Hepatocyte (in vitro differentiated cells): ENCODE measurements at places on chromosomes 1 and 21. TPM values are rescaled to one million over a fixed set of nuclear protein-coding genes. Genes with fewer than 3 reads are reported as not detected.

- no peaks in the 10 kb centered on the region for H3K36me3 ChIP-seq
- DNase-seq, result peak; percentile 10
- H3K27ac ChIP-seq, result no peak overlapping the region
- H3K4me1 ChIP-seq, result no peaks in the 10 kb centered on the region
These were observed 378.8 kb downstream of the USP25 start for GRCh38 chr21:16108561-16109075.

- peak overlapping the region; percentile 41 for H3K4me3 ChIP-seq
- H3K36me3 ChIP-seq, result no peaks in the 10 kb centered on the region
- peak; percentile 41 for DNase-seq
- no peaks in the 10 kb centered on the region for H3K27me3 ChIP-seq
These were observed 486 bp downstream of the NIPAL3 start for GRCh38 chr1:24415910-24416665.

GRCh38 chr1:12249181-12249580 is 19.4 kb downstream of the VPS13D start:
- H3K27me3 ChIP-seq, result no peaks in the 10 kb centered on the region
- DNase-seq, result no peak
- H3K4me1 ChIP-seq, result no peaks in the 10 kb centered on the region
- H3K4me3 ChIP-seq, result no peak overlapping the region
- H3K36me3 ChIP-seq, result no peaks in the 10 kb centered on the region

DNA sequence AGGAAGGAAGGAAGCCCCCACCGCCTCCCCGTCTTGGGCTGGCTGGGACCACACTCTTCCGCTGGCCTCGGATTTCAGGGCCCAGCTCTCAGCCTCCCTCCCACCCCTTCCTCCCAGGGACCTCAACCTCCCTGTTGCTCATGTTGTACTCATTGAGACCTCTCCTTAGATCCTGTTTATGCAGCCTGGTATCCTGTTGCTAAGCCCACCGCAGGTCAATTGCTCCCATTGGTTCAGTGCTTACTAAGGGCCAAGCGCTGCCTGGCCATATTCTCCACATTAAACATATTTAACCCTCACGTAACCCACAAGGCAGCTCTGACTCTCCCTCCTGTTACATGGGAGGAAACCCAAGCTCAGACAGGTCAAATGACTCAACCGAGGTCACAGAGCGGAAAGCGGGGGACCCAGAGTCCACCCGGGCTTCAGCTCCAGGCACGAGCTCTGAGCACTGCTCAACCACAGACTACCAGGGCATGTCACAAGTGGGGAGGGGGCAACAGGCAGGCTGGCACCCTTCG is 23.2 kb upstream of the H6PD start:
- no peaks in the 10 kb centered on the region for H3K36me3 ChIP-seq
- H3K27me3 ChIP-seq, result no peaks in the 10 kb centered on the region
- no peaks in the 10 kb centered on the region for H3K4me1 ChIP-seq
- DNase-seq, result no peak

DNA sequence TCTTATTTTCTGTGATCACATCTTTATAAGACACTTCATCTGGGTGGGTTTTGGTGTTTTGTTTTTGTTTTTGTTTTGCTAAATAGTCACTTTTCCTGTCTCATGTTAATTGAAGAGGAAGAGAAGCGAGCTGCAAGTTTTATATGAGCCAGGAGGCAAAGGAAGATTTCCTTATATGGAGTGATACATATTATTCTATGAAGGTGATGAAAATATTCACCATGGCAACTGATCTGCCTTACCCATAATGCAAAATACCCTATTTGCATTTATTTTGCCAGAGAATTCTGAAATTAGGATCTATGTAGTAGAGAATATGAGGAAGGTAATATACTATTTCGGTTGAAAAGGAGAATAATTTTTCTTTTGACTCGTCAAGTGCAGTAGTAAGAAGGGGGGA is 13.9 kb downstream of the CXADR start:
- peak overlapping the region; percentile 41 for H3K27ac ChIP-seq
- H3K4me3 ChIP-seq, result no peak overlapping the region

DNA sequence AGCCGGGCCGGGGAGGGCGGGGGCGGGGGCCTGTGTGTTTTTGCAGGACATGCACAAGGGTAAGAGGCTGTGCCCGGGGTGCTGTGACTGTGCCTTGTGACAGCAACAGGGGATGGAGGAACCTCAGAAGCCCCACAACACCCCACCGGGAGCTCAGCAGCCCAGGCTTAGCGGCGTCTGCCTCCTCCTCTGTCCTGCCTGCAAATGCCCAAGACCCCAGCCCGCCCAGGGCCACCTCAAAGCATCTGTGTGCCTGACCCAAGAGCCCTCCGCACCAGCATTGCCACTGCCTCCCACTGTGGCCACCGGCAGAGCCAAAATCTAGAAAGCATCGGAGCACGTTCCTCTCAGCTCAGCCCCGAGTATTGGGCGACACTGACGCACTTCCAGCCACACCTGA is 2.7 kb upstream of the ACTRT2 start:
- H3K27ac ChIP-seq, result no peak overlapping the region
- H3K36me3 ChIP-seq, result no peaks in the 10 kb centered on the region
- no peaks in the 10 kb centered on the region for H3K4me1 ChIP-seq
- H3K27me3 ChIP-seq, result no peaks in the 10 kb centered on the region
- no peak for DNase-seq

DNA sequence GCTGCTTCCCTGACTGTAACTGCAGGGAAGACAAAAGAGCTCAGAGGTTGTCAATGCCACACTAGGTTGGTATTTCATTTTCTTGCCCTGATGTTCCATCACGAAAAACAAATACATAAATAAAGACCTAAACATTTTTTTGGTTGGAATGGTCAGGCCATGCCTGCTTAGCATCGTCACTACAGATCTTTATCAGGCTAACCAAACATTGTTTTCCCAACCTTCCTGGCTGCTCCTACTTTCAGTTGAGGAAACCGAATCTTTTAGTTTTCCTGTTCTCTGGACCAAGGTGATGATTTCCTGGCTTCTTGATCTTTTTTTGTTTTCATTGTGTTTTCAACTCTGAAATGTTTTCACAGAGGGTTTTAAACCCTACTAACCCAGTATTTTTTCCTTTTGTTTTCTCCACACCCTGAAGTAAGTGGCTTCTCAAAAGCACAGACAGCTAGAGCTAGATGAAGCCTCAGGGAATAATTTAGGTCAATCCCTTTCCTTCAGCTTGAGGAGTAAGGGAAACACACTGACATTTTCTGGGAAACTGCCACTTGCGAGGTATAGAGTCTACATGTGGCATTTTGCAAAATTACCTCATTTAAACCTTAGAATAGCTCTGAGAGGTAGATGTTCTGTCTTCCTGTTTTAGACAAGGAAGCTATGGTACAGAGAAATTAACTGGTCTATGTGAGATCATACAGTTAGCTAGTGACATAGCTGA is 67.2 kb upstream of the CNN3 start:
- H3K4me1 ChIP-seq, result no peaks in the 10 kb centered on the region
- no peak for DNase-seq
- H3K36me3 ChIP-seq, result no peaks in the 10 kb centered on the region
- H3K27ac ChIP-seq, result no peak overlapping the region
- no peak overlapping the region for H3K4me3 ChIP-seq

- no peaks in the 10 kb centered on the region for H3K27me3 ChIP-seq
- DNase-seq, result no peak
- H3K4me3 ChIP-seq, result no peak within 1 kb of the TSS
- H3K36me3 ChIP-seq, result no peaks in the 10 kb centered on the region
- H3K27ac ChIP-seq, result no peak within 1 kb of the TSS
- no peaks in the 10 kb centered on the region for H3K4me1 ChIP-seq
These were observed at the start of gene KLHDC8A for GRCh38 chr1:205356440-205357139. TSS of gene KLHDC8A (minus strand) at chr1:205356922. CDS start at chr1:205343604, 13,318 bp downstream.

GRCh38 chr1:177913762-177914540 is 55.9 kb downstream of the SEC16B start:
- H3K36me3 ChIP-seq, result no peaks in the 10 kb centered on the region
- H3K4me1 ChIP-seq, result peaks cover 3% of the 10 kb centered on the region
- no peaks in the 10 kb centered on the region for H3K27me3 ChIP-seq
- peak; percentile 56 for DNase-seq
- H3K4me3 ChIP-seq, result no peak overlapping the region

GRCh38 chr21:34774750-34775149 is 106.0 kb downstream of the CLIC6 start:
- H3K4me3 ChIP-seq, result no peak overlapping the region
- no peak for DNase-seq
- H3K36me3 ChIP-seq, result no peaks in the 10 kb centered on the region
- H3K4me1 ChIP-seq, result no peaks in the 10 kb centered on the region

DNA sequence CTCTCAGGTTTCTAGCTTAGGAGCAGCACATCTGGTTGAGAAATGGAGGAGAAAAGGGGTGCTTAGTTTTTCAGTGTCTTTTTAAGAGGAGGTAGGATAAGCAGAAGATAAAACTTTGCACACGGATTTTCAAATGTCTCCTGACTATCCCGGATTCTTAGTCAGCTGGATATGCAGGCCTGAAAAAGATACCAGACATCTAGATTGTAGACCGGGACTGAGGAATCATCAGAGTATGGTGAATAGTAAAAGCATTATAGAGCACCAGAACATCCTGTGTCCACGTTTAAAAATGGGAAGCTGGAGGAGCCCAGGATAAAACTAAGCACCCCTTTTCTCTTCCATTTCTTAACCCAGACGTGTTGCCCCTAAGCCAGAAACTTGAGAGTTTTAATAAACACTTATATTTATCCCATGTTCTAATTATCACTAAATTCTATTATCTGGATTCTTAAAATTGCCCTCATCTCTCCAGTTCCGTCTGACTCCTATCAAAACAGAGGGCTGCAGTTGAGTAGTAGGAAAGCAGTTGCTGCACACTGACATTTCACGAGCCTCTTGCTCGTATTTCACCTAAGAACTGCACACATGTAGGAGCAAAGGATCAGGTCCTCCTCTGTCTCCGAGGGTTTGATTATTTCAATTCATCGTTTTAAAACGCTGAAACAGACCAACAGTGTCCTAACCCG is 609 bp downstream of the PIGK start:
- no peaks in the 10 kb centered on the region for H3K36me3 ChIP-seq
- H3K27ac ChIP-seq, result peak overlapping the region; percentile 67
- H3K4me1 ChIP-seq, result peaks cover 11% of the 10 kb centered on the region
- H3K4me3 ChIP-seq, result peak overlapping the region; percentile 48

GRCh38 chr1:93847811-93848288 is 31.2 kb downstream of the DNTTIP2 start:
- no peaks in the 10 kb centered on the region for H3K36me3 ChIP-seq
- H3K27me3 ChIP-seq, result no peaks in the 10 kb centered on the region
- H3K4me3 ChIP-seq, result peak overlapping the region; percentile 36
- DNase-seq, result peak; percentile 77
- peaks cover 19% of the 10 kb centered on the region for H3K4me1 ChIP-seq

GRCh38 chr1:54849219-54850068 is 37.6 kb downstream of the DHCR24 start:
- DNase-seq, result no peak
- H3K36me3 ChIP-seq, result no peaks in the 10 kb centered on the region
- no peaks in the 10 kb centered on the region for H3K4me1 ChIP-seq

- peak overlapping the region; percentile 31 for H3K27ac ChIP-seq
- no peaks in the 10 kb centered on the region for H3K27me3 ChIP-seq
- peaks cover 1% of the 10 kb centered on the region for H3K4me1 ChIP-seq
- H3K4me3 ChIP-seq, result no peak overlapping the region
- no peak for DNase-seq
These were observed 11.9 kb downstream of the SLC1A7 start for GRCh38 chr1:53130598-53130877.

- H3K4me3 ChIP-seq, result no peak overlapping the region
- H3K4me1 ChIP-seq, result no peaks in the 10 kb centered on the region
- no peak for DNase-seq
- no peaks in the 10 kb centered on the region for H3K36me3 ChIP-seq
- H3K27me3 ChIP-seq, result no peaks in the 10 kb centered on the region
These were observed 24.0 kb upstream of the GNPAT start for GRCh38 chr1:231217056-231217455.

DNA sequence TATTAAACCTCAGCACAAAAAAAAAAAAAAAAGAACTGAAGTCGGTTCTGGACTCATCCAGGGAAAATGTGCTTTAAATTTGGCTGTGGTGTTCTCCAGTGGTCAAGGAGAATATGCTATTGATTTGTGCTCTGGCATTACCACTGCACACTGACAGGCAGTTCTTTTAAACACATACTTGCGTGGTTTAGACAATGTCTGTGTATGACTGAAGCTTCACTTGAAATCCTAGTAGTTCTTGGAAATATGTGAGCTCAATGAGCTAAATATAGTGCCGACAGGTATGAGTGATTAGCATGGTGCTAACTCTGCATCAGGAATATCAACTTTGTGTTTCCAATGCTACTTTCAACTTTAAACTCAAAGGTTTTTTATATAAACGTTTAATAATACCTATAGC is 415.6 kb downstream of the SMYD3 start:
- no peaks in the 10 kb centered on the region for H3K4me1 ChIP-seq
- no peaks in the 10 kb centered on the region for H3K36me3 ChIP-seq
- DNase-seq, result no peak

GRCh38 chr1:78520216-78520615 is 29.4 kb downstream of the PTGFR start:
- no peak for DNase-seq
- no peak overlapping the region for H3K4me3 ChIP-seq
- H3K36me3 ChIP-seq, result no peaks in the 10 kb centered on the region
- H3K4me1 ChIP-seq, result no peaks in the 10 kb centered on the region

DNA sequence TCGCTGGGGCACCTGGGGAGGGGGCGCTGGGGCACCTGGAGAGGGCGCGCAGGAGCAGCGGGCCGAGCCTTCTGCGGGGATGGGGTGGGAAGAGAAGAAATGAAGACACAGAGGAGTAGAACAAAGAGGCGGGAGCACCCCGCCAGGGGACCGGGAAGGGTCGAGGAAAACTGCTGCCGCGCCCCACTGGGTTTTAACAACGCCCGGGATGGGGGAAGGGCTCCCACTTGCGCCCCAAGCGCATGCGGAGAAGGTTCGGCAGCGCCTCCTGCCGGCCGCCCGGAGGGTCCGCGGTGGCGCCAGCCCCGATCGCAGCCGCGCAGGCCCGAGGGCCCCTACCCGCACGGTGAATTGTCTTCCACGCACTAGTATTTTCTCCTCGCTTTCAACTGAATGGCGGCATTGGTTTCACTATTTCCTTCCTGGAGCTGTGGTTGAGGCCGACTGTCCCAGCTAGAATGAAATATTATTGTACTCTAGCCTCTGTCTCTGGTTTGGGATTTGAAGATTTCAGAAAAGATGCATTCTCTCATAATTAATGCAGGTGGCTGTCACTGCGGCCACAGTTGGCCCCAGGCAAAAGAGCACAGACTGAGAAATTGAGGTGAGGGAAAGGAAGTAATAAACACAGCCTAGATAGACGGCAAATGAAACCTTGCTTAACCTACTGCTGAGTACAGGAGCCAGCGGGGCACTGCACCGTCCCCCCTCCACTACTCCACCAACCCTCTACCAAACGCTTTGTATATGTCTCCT is 57.3 kb downstream of the MAB21L3 start:
- peak overlapping the region; percentile 86 for H3K4me3 ChIP-seq
- H3K27me3 ChIP-seq, result no peaks in the 10 kb centered on the region
- H3K27ac ChIP-seq, result peak overlapping the region; percentile 66
- DNase-seq, result peak; percentile 93

- H3K4me3 ChIP-seq, result no peak overlapping the region
- no peaks in the 10 kb centered on the region for H3K36me3 ChIP-seq
- H3K27ac ChIP-seq, result peak overlapping the region; percentile 92
- peak; percentile 74 for DNase-seq
- peaks cover 44% of the 10 kb centered on the region for H3K4me1 ChIP-seq
- no peaks in the 10 kb centered on the region for H3K27me3 ChIP-seq
These were observed 22.2 kb downstream of the FMOD start for GRCh38 chr1:203328714-203329122.

DENND2D gene
- polyA plus RNA-seq, result 8.3 and 14.3 TPM in 2 replicates

NBPF10 gene
- polyA plus RNA-seq, result 0.76 and 1.1 TPM in 2 replicates

FNBP1L gene
- polyA plus RNA-seq, result 37.3 and 46.8 TPM in 2 replicates

CR1 gene
- not detected in 2 replicates for polyA plus RNA-seq

S100A9 gene
- polyA plus RNA-seq, result 1.9 and 6.4 TPM in 2 replicates

TSACC gene
- 1.4 and 1.5 TPM in 2 replicates for polyA plus RNA-seq

SLC45A3 gene
- 4.6 and 4.8 TPM in 2 replicates for polyA plus RNA-seq

TMEM61 gene
- polyA plus RNA-seq, result 0.22 and 0.99 TPM in 2 replicates

SV2A gene
- polyA plus RNA-seq, result 5.5 and 8.9 TPM in 2 replicates

TRAF3IP3 gene
- 0.16 TPM in 1 of 2 replicates, not detected in the other for polyA plus RNA-seq
